Activated CD8-positive, alpha-beta T cell treated with anti-CD3 and anti-CD28 coated beads for 36 hours (primary cell): ENCODE measurements at places on chromosomes 2 and 18. TPM values are rescaled to one million over a fixed set of nuclear protein-coding genes. Genes with fewer than 3 reads are reported as not detected.
A peak's percentile ranks its signal among the peaks of the same experiment; 100 is the strongest.

GRCh38 chr2:72770879-72771461 lies 54.9 kb downstream of the EXOC6B start:
- peak; percentile 73 for DNase-seq
- H3K36me3 ChIP-seq = no peaks in the 10 kb centered on the region
- no peak overlapping the region for H3K4me3 ChIP-seq
- H3K4me1 ChIP-seq = no peaks in the 10 kb centered on the region

- DNase-seq = no peak
- H3K36me3 ChIP-seq = no peaks in the 10 kb centered on the region
- no peak overlapping the region for H3K27ac ChIP-seq
- no peaks in the 10 kb centered on the region for H3K4me1 ChIP-seq
- H3K4me3 ChIP-seq = no peak overlapping the region
Observed at GRCh38 chr18:61398961-61399705, 65.9 kb downstream of the CDH20 start.

DNA sequence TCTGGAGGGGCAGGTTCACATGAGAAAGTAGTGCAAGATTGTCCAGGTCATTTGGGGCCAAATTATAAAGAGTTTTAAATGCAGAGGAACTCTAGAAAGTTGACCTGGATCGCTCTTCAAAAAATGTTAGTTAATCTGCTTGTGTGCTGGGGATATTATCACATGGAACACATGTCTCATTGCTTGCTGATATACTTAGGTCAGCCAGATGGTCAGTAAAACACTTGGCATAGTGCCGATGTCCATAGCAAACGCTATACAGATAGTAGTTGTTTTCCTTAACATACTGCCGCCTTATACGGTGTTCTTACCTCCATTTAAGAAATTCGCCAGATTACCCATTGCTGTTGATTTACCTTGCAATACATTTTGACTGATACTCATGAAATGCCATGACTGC lies 103.4 kb upstream of the CWC22 start:
- no peaks in the 10 kb centered on the region for H3K4me1 ChIP-seq
- no peak overlapping the region for H3K27ac ChIP-seq
- no peak for DNase-seq
- no peak overlapping the region for H3K4me3 ChIP-seq
- H3K36me3 ChIP-seq = no peaks in the 10 kb centered on the region
- H3K27me3 ChIP-seq = peaks cover 19% of the 10 kb centered on the region

- H3K4me1 ChIP-seq = peaks cover 32% of the 10 kb centered on the region
- H3K27ac ChIP-seq = no peak overlapping the region
- no peak overlapping the region for H3K4me3 ChIP-seq
- H3K36me3 ChIP-seq = no peaks in the 10 kb centered on the region
Observed at GRCh38 chr2:96769814-96770213, 9.1 kb downstream of the CNNM4 start.

GRCh38 chr2:106108351-106108750 lies 85.8 kb downstream of the UXS1 start:
- H3K36me3 ChIP-seq = peaks cover 27% of the 10 kb centered on the region
- H3K27ac ChIP-seq = no peak overlapping the region
- peak; percentile 18 for DNase-seq

DNA sequence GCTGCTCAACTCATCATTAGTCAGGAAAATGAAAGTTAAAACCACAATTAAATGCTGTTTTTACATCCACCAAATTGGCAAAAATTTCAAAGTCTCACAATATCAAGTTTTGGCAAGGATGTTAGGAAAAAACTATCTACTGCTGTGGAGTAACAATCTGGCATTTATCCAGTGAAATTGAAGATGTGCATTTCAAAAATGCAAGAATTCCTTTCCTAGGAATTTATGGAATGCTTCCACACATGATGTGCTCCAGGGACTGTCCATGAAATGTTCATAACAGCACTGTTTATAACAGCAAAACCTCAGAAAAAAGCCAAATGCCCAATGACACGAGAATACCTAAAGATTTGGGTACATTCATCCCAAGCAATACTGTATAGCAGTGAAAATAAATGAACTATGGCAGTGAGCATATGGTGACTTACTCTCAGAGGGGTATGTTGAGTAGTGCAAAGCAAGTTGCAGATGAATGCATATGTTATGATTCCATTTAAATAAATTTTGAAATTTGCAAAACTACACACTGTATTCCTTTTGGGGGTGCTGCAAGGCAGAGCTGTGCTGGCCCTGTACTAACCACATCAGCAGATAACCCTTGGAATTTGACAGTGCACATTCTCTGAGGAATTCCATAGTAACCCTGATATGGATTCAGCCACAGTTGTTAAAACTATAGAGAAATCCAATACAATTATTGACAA lies 41.3 kb upstream of the GYPC start:
- H3K36me3 ChIP-seq = no peaks in the 10 kb centered on the region
- no peak for DNase-seq
- H3K27ac ChIP-seq = no peak overlapping the region
- no peak overlapping the region for H3K4me3 ChIP-seq
- H3K27me3 ChIP-seq = no peaks in the 10 kb centered on the region

DNA sequence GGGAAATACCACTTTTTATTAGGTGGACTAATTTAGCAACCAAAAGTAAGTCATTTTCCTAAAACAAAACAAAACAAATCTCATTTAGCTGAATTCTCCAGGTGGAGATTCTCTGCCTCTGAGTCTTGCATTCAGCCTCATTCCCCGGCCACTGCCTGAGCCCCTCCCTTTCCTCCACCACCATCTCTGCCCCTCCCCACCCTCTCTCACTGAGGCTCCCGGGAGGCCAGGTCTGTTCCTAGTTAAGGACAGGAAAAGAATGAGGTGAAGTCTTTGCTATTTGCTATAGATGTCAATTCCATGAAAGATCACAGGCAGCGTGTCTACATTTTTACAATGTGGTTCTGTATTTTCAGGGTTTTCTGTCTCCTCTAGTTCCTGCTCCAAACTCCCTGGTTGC lies 83.0 kb upstream of the SOX11 start:
- H3K4me3 ChIP-seq = no peak overlapping the region
- no peaks in the 10 kb centered on the region for H3K4me1 ChIP-seq
- H3K36me3 ChIP-seq = no peaks in the 10 kb centered on the region
- H3K27ac ChIP-seq = no peak overlapping the region
- no peaks in the 10 kb centered on the region for H3K27me3 ChIP-seq
- no peak for DNase-seq

DNA sequence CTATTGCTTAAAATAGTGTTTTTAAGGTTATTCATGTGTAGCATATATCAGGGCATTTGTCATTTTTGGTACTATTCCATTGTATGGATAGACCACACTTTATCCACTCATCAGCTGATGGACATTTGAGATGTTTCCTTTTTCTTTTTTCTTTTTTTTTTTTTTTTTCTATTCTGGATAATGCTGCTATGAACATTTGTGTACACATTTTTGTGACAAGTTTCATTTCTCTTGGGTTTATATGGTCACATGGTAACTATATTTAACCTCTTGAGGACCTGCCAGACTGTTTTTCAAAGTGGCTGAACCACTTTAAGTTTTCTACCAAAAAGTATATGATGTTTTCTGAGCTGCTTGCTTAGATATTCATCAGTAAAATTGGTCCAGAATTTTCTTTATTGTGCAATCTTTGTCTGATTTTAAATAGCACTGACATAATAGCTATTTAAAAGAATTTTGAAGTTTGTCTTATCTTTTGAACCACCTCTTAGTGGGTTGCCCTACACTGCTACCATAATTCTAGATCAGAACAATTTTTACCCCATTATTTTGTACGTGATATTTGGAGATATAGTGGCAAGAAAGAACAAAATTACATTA lies 219.4 kb upstream of the SIX3 start:
- H3K27ac ChIP-seq = no peak overlapping the region
- H3K27me3 ChIP-seq = no peaks in the 10 kb centered on the region
- H3K4me3 ChIP-seq = no peak overlapping the region

- no peak for DNase-seq
- H3K36me3 ChIP-seq = no peaks in the 10 kb centered on the region
- H3K4me3 ChIP-seq = no peak overlapping the region
Observed at GRCh38 chr18:29160170-29160569, 983.2 kb upstream of the CDH2 start.

DNA sequence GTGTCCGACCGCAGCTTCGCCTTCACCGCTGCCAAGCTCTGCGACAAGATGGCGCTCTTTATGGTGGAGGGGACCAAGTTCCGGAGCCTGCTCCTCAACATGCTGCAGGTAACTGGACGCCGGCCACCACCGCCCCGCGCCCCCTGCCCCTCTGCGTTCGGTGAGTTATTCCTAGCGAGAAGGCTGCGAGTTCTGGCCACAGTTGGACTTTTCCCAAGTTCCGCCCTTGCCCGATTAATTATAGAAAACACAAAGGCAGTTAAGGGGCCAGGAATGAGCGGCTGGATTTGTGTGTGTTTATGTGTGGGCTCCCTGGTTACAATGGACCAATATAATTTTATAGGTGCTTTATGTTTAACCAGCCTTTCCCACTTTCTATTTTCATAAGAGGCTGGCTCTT lies 189.2 kb downstream of the SMAD7 start:
- DNase-seq = no peak
- no peak overlapping the region for H3K27ac ChIP-seq
- H3K4me1 ChIP-seq = no peaks in the 10 kb centered on the region

- H3K4me1 ChIP-seq = no peaks in the 10 kb centered on the region
- no peak overlapping the region for H3K27ac ChIP-seq
- no peaks in the 10 kb centered on the region for H3K36me3 ChIP-seq
- H3K27me3 ChIP-seq = peaks cover 3% of the 10 kb centered on the region
- H3K4me3 ChIP-seq = no peak overlapping the region
Observed at GRCh38 chr2:149410701-149411484, 80.5 kb downstream of the LYPD6 start.

DNA sequence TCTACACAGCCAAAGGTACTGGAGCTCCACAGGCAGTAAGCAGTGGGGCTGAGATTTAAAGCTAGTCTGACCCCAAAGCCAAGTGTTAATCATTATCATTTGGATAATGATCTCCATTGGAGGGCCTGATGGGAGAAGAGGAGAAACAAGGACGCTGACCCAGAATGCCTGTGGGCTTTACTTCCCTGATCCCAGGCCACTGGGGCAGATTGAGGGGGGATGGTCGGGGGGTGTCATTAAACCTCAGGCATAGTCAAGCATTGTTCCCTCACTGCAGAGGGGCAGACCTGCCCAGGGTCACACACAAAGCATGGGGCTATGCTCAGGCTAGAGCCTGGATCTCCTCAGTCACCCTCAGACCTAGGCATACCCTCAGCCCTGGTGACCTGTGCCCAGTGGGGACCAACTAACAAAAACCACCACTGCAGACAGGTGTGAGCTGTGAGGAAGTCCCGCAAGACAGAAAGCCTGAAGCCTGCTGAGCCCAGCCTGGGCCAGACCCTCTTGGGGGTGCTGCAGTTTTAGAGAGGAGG lies 53.4 kb downstream of the SDC1 start:
- H3K36me3 ChIP-seq = no peaks in the 10 kb centered on the region
- no peaks in the 10 kb centered on the region for H3K27me3 ChIP-seq
- no peaks in the 10 kb centered on the region for H3K4me1 ChIP-seq
- no peak overlapping the region for H3K27ac ChIP-seq

GRCh38 chr2:157302492-157303099 lies 23.0 kb downstream of the ERMN start:
- H3K4me1 ChIP-seq = peaks cover 30% of the 10 kb centered on the region
- no peak overlapping the region for H3K27ac ChIP-seq
- no peak overlapping the region for H3K4me3 ChIP-seq
- H3K36me3 ChIP-seq = no peaks in the 10 kb centered on the region
- DNase-seq = peak; percentile 33
- no peaks in the 10 kb centered on the region for H3K27me3 ChIP-seq

The HRH4 gene
- total RNA-seq = not detected

The ARHGEF33 gene
- total RNA-seq = not detected

The SCYGR1 gene
- not detected for total RNA-seq

The FOXD4L1 gene
- not detected for total RNA-seq

The ZSWIM2 gene
- total RNA-seq = not detected

The CHPF gene
- total RNA-seq = 16.6 TPM

The PRSS56 gene
- total RNA-seq = not detected

The MROH2A gene
- not detected for total RNA-seq
